ENCODE measurements at places on chromosomes 6 and 20.

- no peak for DNase-seq
Observed at GRCh38 chr20:46959081-46959692, 64.5 kb downstream of the EYA2 start.

DNA sequence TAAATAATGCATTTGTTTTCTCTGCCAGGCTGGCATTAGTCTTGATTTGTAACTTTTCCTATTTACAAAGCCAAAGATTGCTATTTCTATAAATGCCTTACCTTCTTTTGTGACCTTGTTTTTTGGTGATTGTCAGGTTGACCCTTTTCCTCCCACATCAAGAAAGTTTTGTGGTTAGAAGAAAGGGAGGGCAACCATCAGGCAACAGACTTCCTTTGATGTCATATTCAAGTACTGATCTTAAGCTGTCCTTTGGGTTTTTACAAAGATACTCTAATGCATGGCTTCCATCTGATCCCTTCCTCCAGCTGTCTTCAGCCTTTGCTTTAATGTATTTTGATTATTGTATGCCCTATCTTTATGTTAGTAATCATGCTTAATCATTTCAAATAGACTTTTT is 23.9 kb downstream of the RNF217 start:
- no peak for DNase-seq

DNA sequence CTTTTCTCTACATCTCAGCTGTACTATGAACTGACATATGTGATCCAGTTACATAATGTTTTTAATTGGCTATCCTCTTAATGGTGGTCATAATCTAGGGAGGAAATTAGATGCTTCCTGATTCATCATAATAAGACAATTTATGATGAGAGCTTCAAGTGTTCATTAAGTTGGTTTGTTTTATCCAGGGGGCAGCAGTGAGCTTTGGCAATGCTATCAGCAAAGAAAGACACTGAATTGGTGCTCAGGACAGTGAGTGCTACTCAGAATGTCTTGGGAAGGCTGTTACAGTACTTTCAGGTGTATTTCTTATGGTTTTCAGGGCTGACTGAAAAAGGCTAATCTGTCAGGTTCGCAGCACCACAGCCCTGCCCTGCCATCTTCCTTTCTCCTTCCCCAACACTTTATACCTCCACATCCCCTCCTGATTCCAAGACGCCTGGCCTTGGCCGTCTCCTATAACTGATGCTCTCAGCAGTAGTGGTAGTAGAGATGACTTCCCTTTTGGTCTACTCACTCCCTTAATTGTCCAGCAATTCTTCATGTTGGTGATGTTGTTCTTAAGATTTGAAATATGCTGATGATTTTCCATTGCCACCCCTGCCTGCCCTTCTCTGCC is 67.0 kb upstream of the TNFAIP3 start:
- DNase-seq, result no peak

- no peak for DNase-seq
Observed at GRCh38 chr6:129235167-129236000, 352.4 kb downstream of the LAMA2 start.

- no peak for DNase-seq
Observed at GRCh38 chr20:43514648-43514999, 7.1 kb downstream of the L3MBTL1 start.

DNA sequence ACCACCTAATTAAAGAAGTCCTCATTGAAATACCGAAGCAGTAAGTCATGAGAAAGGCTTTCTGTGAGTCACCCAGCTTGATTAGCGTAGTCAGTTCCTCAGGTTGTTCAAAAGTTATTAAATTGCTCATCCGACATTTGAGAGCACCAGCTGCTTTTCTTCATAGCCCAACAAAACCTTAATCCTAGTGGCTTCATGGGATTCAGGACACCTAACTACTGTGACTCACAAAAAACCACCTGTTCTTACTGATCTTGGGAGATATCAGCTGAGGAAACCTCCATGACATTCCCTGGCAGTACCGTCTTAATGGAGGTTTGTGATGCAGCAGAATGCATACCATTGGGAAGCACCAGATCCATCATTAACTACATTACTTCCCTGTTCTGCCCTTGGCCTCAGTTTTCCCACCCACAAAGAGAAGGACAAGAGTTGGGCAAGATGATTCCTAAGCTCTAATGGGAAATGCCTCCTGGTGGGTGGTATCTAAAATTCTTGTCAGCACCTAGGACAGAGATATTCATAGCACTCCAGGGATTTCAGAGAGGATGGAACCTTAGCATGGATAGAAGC is 103.8 kb downstream of the KHDC1L start:
- DNase-seq, result no peak

GRCh38 chr6:18985061-18985460 is 597.9 kb downstream of the RNF144B start:
- no peak for DNase-seq

DNA sequence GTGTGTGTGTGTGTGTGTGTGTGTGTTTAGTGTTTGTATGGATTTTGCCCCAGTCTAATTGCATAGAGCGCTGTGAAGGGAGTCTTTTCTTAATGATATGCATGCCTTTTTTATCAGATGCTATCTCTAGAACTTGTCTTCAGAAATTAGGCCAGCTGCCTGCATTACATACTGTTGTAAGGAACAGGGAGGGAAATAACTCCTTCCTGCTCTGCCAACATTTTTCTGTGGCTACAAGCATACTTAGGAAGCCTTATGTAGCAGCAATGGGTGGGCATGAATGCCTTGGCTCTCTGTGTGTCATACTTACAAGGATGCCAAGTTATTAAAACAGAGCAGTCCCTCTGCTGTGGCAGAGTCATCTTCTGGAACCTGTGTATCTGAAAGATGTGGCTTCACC is 8.0 kb upstream of the COL21A1 start:
- DNase-seq, result no peak

DNA sequence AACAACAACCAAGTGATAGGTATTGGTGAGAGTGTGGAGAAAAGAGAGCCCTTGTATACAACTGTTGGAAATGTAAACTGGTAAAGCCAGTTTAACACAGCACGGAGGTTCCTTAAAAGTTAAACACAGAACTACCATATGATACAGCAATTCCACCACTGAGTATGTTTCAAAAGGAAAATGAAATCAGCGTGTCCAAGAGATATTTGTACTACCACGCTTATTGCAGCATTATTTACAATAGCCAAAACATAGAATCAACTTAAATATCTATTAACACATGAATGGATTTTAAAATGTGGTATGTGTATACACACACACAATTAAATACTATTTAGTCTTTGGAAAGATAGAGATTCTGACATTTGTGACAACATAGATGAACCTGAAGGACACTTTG is 1.1 kb downstream of the PTCHD4 start:
- DNase-seq, result no peak

- no peak for DNase-seq
Observed at GRCh38 chr6:20711518-20711917, 177.3 kb downstream of the CDKAL1 start.

DNA sequence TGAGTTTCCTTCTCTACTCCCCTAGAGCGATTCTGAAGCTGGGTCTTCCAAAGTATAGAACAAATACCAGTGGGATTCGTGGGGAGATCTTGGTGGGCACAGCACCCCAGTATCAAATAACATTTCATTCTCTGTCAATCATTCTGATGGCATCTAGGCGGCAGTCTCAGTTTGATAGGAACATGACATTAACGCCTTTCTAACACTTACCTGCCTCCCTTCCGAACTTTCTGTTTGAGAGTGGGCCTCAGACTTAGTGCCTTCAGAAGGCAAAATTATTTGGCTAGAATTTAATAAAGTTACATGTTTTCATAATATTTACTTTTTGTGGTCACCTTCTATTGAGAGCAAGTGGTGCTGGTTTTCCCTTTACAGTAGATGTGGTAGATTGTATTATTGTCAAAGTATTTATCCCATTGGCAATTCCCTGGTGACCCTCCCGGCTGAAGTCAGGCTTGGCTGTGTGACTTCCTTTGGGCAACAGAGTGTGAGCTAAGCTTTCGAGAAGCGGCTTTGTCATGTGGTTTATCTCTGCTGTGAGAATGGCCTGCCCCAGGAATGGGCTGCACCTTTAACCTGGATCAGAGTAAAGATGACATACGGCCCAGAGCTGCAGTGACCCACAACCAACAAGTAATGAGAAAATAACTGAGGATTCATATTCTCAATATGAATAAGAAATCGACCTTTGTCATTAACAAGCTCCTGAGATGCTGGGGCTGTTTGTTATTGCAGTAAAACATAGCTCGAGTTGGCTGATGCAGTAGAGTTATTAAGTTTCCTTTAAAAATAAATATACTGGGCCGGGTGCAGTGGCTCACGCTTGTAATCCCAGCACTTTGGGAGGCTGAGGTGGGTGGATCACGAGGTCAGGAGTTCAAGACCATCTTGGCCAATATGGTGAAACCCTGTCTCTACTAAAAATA is 45.2 kb upstream of the PTPN1 start:
- DNase-seq, result no peak

DNA sequence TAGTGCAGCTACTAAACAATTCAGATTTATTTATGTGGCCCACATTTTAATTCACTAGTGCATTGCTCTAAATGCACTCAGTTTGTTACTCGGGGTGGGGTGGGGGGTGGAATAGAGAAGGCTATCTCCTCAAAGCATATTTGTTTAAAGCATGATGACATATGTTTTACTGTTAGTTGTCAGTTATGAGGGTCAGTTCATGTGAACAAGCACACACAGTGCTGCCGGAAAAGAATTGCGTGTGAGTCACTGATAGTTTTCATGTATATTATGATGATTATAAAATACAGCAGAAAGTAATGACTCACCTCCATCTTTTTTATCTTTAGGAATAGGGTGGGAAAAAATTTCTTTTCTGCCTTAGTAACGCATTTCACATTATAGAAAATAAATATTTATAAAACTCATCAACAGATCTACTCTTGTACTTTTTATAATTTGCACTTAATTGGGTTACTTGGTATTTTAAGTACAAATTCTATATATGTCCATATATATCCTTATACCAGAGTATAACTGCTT is 42.2 kb upstream of the STXBP5 start:
- DNase-seq, result no peak

DNA sequence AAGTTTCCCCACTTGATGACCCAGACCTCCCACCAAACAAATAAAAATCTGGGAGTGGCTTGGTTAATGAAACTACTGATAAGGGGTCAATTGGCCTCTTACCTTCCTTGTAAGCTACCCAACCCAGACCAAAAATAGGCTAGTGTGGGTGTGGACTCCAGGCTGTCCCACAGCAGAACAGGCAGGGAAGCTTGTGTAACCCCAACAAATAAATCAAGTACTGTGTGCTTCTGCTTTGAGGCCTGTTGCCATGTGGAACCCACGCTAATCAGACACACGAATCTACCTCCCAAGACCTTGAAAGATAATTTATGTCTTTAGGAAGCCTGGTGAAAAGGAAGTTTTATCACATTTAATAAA is 33.7 kb upstream of the PAQR8 start:
- DNase-seq, result no peak

- DNase-seq, result no peak
Observed at GRCh38 chr6:159343709-159344108, 174.5 kb downstream of the FNDC1 start.

DNA sequence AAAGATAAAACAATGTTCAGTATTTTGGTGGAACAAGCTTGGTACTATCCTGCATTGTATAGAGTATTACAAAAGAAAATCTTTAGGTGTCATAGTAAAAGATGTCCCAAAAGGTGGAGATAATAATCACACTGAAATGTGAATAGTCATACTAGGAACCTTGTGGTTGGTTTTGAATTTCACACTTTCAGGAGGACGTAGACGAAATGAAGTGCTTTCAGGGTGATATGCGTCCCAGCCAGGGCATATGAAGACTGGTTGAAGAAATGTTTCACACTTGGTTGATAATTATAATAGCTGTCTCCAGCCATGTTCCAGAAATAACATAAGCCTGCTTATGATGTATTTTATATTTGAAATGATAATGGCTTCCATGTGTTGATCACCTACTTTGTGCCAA is 60.4 kb downstream of the SCAND1 start:
- no peak for DNase-seq

DNA sequence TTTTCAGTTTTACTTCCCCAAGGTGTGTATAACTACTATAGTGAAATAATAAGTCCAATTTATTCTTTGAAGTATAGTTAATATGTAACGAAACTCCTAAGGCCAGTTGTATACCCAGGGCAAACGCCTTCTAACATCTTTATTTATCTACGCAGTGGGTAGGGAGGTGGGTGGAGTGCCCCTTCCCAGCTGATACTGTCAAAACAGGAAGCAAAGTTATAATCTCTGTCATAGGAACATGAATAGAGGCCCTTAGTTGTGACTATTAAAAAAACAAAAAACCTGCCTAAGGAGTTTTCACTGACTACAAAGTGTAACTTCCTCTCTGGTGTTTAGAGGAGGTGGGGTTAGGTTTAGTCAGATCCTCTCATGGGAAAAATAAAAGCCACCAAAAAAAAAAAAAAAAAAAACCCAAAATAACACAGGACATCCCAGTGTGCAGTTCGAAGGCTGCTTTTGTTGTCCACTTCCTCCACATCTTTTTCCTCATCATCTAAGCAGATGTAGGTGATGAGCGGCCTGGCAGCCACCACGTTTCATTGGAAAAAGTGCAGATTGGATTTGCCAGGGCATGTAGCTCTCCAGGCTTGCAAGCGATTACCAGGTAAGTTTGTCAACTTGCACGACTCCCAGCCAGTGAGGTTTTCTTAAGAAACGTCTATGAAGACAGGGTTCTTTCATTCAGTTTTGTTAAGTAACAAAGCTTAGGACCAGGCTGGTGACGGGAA is 58.7 kb downstream of the UTRN start:
- DNase-seq, result no peak

- no peak for DNase-seq
Observed at GRCh38 chr6:35046862-35047261, 94.3 kb downstream of the TCP11 start.

DNA sequence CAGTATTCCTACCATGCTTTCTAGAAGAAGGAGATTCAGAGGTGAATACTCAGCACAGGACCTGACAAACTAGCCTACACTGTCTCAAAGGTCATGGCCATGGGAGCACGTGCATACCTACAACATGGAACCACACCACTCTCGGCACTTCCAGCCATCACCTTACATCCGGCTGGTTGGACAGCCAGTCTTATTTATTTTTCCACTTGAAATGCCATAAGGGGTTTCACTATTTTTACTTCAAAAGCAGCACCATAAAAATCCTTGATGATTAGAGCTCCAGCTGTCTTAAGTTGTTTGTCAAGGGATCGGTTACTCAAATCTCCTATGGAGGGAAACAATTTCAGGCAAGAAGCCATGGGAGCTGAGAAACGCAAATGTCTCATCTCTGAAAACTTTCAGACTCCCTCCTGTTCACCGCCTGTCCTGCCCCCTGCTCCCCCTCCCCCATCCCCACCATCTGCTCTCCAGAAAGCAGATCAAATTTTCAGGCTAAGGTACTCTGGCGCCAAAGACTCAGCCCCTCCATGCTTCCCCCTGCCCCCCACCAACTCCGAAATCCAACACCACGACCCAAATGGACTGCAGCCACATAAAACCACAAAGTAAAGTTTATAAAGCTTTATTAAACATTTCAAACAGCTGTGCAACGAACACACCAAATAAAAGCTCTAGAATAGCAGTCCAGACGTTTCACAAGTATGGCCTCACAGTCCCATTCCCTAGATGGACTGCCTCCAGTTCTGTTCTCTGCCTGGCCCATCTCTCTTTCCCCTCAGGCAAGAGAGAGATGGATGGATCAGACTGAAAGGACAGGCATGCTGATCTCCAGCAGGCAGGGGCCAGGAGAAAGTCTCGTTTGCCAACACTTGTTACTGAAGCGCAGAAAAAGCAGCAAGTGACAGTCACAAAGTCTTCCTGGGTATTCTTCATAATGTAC is 4.0 kb upstream of the NNAT start:
- no peak for DNase-seq

- DNase-seq, result no peak
Observed at GRCh38 chr20:36815454-36816091, 42.0 kb upstream of the DSN1 start.

All from C1 segment of cervical spinal cord (tissue), 14 donors.